WTC11 (cell line): ENCODE measurements at places on chromosomes 11 and 22. TPM values are rescaled to one million over a fixed set of nuclear protein-coding genes. Genes with fewer than 3 reads are reported as not detected.

DNA sequence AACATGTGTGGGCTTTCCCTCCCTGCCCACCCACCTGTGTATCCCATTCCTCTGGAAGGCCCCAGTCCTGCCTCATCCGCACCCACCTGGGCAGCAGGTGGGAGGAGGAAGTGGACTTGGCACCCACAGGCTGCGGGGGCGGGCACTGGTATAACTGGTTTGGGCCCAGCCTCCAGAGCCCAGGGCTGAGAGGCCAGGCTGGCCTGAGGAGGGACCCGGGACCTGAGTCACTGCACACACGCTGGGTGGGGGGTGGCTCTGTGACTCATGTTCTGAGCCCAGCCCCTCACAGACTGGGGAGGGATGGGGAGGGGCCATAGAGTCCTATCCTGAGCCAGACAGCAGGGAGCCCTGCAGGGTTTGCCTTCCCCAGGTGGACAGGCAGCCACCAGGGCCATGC, 16.7 kb downstream of the PHLDA2 start:
- no peak for DNase-seq
- H3K4me3 ChIP-seq: no peak overlapping the region
- H3K36me3 ChIP-seq: no peaks in the 10 kb centered on the region

GRCh38 chr11:26162291-26162690, 169.6 kb upstream of the ANO3 start:
- H3K27ac ChIP-seq: no peak overlapping the region
- no peaks in the 10 kb centered on the region for H3K27me3 ChIP-seq
- no peaks in the 10 kb centered on the region for H3K36me3 ChIP-seq
- DNase-seq: no peak
- H3K4me1 ChIP-seq: peaks cover 21% of the 10 kb centered on the region

- H3K36me3 ChIP-seq: no peaks in the 10 kb centered on the region
- H3K27ac ChIP-seq: no peak overlapping the region
- peaks cover 65% of the 10 kb centered on the region for H3K4me1 ChIP-seq
- DNase-seq: no peak
- H3K27me3 ChIP-seq: no peaks in the 10 kb centered on the region
These were observed 2.4 kb downstream of the MAPK1 start for GRCh38 chr22:21865041-21865440.

DNA sequence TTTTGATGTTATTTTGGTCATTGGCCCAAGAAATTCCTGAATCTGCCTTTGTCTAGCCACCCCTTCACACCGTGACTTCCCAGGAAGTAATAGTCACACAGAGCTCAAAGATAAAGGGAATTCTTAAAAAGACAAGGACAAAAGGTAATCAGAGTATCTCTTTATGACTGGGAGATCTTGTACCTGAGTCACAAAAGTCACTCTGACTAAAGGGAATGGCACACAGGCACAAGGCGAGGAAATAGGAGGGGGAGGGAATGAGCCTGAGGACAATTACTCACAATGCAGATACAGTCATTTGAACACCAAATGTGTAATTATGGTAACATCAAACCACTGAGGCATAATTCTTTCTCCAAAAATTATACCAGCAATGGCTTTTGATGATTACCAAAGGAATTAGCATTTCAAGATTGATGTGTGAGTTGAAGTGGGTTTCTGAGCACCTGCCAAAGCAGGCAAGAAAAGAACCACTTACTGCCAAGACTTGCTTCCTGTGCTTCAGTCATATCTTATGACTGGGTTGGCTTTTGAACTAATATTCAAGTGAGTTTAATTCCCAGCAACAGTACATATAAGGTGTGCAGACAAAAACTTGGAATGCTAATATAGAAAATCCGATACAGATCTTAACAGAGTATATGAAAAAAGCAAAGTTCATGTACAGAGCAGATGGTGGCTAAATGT, 856.4 kb downstream of the LRRC4C start:
- H3K36me3 ChIP-seq: peaks cover 21% of the 10 kb centered on the region
- DNase-seq: no peak
- H3K4me3 ChIP-seq: no peak overlapping the region
- H3K4me1 ChIP-seq: peaks cover 8% of the 10 kb centered on the region
- H3K27ac ChIP-seq: peak overlapping the region; percentile 75; the same call in 1 of the 2 replicates
- no peaks in the 10 kb centered on the region for H3K27me3 ChIP-seq

GRCh38 chr22:29750559-29751538, 16.0 kb downstream of the ZMAT5 start:
- H3K36me3 ChIP-seq: no peaks in the 10 kb centered on the region
- H3K4me3 ChIP-seq: no peak overlapping the region
- no peaks in the 10 kb centered on the region for H3K4me1 ChIP-seq
- no peak overlapping the region for H3K27ac ChIP-seq

SPDYC gene
- total RNA-seq: 0.27 to 0.35 TPM (median 0.32 TPM) in 3 replicates

GRCh38 chr11:37449146-37449545, 851.1 kb upstream of the RAG2 start:
- peaks cover 35% of the 10 kb centered on the region for H3K36me3 ChIP-seq
- H3K4me1 ChIP-seq: no peaks in the 10 kb centered on the region
- no peak for DNase-seq

MAJIN gene
- not detected in 3 replicates for total RNA-seq

GRCh38 chr11:47433157-47433556, 6.9 kb upstream of the PSMC3 start:
- no peak for DNase-seq
- no peaks in the 10 kb centered on the region for H3K27me3 ChIP-seq
- H3K4me3 ChIP-seq: no peak overlapping the region

HBG2 gene
- total RNA-seq: 5.1 to 8.7 TPM (median 6.5 TPM) in 3 replicates

DNA sequence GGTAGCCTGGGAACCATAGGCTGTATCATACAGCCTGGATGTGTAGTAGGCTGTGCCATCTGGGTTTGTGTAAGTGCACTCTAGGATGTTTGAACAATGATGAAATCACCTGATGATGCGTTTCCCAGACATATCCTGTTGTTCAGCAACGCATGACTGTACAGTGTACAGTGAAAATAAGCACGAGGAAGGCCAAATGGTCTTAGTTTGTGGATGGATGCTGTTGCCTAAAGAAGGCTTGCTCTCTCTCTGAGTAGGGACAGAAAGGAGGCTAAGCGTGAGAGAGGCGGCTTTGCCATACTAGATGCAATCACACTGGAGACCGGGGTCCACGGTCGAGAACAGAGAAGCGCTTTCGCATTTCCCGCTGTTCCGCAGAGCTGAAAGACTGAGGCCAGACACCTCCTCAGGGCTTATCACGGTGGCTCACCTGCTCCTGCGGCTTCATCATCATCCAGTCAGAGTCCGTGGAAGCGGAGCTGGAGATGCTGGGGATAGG, 27.6 kb upstream of the APLP2 start:
- no peak for DNase-seq
- no peak overlapping the region for H3K27ac ChIP-seq
- 0 out of 2 replicates have a peak, but pooled peaks cover 4% of the 10 kb centered on the region for H3K4me1 ChIP-seq
- H3K27me3 ChIP-seq: no peaks in the 10 kb centered on the region; the same call in 1 of the 2 replicates
- H3K4me3 ChIP-seq: no peak overlapping the region
- peaks cover 3% of the 10 kb centered on the region; the same call in 1 of the 2 replicates for H3K36me3 ChIP-seq

GRCh38 chr11:29190313-29190712, 826.5 kb downstream of the KCNA4 start:
- no peak for DNase-seq
- H3K27ac ChIP-seq: no peak overlapping the region
- no peak overlapping the region for H3K4me3 ChIP-seq
- H3K4me1 ChIP-seq: no peaks in the 10 kb centered on the region

DNA sequence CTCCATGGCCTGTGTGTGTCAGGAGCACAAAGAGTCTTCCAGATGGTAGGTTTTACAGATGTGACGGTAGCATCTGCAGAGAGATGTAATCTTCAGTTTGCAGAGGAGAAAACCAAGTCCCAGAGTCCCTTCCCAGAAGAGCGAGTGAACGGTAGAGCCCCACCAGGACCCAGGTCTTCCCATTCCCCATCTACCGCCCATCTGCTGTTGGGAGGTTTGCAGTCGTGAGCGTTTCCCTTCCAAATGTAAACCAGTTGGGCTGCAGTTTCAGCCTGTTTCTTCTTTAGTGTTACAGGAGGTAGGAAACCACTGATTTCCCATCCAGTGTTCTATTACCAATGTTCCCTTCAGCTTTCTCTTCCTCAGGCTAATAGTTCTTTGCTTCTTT, 24.0 kb downstream of the PANX1 start:
- H3K4me1 ChIP-seq: peaks cover 60% of the 10 kb centered on the region
- peaks cover 29% of the 10 kb centered on the region for H3K36me3 ChIP-seq
- no peak for DNase-seq
- peak overlapping the region; percentile 60; the same call in 1 of the 2 replicates for H3K27ac ChIP-seq

- H3K4me1 ChIP-seq: peaks cover 14% of the 10 kb centered on the region
- no peaks in the 10 kb centered on the region for H3K27me3 ChIP-seq
- no peak overlapping the region for H3K27ac ChIP-seq
- DNase-seq: no peak
- no peak overlapping the region for H3K4me3 ChIP-seq
- H3K36me3 ChIP-seq: no peaks in the 10 kb centered on the region
These were observed 50.9 kb downstream of the TTC28 start for GRCh38 chr22:28628766-28629165.

SPCS2 gene
- 116 to 132 TPM (median 116 TPM) in 3 replicates for total RNA-seq

SCN3B gene
- 0.37 to 0.79 TPM (median 0.71 TPM) in 3 replicates for total RNA-seq

ACP2 gene
- 18.7 to 19.6 TPM (median 19.2 TPM) in 3 replicates for total RNA-seq

GRCh38 chr11:60966890-60967289, 4.6 kb upstream of the CD6 start:
- no peaks in the 10 kb centered on the region for H3K4me1 ChIP-seq
- H3K4me3 ChIP-seq: no peak overlapping the region
- peaks cover 6% of the 10 kb centered on the region for H3K36me3 ChIP-seq
- peaks cover 11% of the 10 kb centered on the region for H3K27me3 ChIP-seq

DNA sequence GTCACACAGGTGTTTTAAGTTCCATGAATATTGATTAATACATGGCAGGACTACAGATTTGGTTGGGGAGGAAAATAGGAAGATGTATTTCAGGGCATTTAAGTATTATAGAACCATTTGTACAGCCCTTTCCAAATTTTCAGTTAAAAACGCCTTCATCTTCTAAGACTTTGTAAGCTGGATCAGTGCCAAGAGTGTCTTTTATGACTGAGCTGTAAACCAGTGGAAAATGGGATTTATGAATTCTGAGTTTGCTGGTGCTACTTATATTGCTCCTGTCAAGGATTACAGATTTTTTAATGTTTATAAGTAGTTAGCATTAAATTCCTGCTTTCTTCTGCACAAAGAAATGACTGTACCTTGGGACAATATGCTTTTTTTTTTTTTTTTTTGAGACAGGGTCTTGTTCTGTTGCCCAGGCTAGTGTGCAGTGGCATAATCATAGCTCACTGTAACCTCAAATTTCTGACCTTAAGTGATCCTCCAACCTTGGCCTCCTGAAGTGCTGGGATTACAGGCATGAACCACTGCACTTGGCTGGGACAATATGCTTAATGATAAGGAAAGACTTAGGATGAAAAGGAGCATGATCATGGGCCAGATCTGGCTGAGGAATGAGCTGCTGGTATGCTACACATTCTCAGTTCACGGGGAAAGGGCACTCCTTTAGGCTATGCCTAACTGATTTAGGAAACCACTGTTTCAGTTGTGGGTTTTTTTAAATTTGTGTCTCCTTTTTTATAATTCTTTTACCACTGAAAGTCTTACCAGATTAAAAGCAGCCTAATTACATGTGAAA, 113.6 kb upstream of the MTNR1B start:
- DNase-seq: no peak
- H3K4me3 ChIP-seq: no peak overlapping the region
- no peaks in the 10 kb centered on the region for H3K4me1 ChIP-seq
- H3K36me3 ChIP-seq: no peaks in the 10 kb centered on the region
- H3K27ac ChIP-seq: no peak overlapping the region
- H3K27me3 ChIP-seq: no peaks in the 10 kb centered on the region; the same call in 1 of the 2 replicates
